ENCODE measurements at places on chromosomes 7 and 10.

GRCh38 chr7:47992446-47992845 is 13.0 kb upstream of the HUS1 start:
- no peak for DNase-seq

GRCh38 chr7:42714356-42714755 is 197.5 kb downstream of the C7orf25 start:
- no peak for DNase-seq

DNA sequence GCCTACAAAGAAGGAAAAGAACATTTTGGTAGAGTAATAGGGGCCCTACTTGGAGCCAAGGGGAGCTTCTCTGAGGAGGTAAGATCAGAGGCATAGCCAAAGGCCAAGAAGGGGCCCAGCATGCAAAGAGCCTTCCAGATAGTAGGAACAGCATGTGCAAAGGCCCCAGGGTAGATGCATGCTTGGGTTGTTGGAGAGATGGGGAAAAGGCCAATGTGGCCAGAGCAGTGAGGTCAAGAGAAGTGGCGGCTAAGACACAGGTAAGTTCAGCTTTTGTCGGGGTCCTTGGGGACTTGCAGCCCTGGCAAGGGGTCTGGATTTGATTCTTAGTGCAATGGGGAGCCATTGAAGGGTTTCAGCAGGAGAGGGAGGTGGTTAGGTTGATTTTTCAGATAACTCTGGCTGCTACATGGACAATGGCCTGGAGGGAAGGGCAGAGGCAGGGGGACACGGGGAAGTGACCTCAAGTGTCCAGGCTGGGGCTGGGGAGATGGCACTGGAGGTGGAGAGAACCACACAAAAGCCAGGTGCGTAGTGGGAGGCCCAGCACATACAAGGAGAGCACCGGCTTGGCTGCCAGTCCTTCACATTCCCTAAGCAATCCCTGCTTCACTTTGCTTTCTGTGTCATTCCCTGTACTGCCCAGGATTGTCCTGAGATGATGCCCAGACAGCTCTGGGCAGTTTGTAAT is 16.5 kb downstream of the GRID1 start:
- no peak for DNase-seq

- no peak for DNase-seq
Observed at GRCh38 chr7:127759945-127760421, 108.0 kb downstream of the SND1 start.

- no peak for DNase-seq
Observed at GRCh38 chr10:104441329-104442000, 87.8 kb downstream of the CFAP58 start.

DNA sequence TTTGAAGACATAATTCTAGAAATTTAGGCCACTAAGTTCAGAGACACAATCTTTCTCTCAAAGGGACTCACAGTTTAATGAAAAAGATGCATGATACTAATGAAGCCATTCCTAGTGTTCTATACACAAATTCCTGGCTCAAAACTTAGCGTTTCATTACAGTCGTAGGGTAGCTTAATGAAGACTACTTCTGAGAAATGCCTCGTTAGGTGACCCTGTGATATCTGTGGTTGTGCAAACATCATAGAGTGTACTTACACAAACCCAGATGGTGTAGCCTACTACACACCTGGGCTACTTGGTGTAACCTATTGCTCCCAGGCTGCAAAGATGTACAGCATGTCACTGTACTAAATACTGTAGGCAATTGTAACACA is 488 bp upstream of the CHCHD3 start:
- DNase-seq: no peak

- no peak for DNase-seq
Observed at GRCh38 chr10:96118604-96119450, 11.3 kb upstream of the ZNF518A start.

DNA sequence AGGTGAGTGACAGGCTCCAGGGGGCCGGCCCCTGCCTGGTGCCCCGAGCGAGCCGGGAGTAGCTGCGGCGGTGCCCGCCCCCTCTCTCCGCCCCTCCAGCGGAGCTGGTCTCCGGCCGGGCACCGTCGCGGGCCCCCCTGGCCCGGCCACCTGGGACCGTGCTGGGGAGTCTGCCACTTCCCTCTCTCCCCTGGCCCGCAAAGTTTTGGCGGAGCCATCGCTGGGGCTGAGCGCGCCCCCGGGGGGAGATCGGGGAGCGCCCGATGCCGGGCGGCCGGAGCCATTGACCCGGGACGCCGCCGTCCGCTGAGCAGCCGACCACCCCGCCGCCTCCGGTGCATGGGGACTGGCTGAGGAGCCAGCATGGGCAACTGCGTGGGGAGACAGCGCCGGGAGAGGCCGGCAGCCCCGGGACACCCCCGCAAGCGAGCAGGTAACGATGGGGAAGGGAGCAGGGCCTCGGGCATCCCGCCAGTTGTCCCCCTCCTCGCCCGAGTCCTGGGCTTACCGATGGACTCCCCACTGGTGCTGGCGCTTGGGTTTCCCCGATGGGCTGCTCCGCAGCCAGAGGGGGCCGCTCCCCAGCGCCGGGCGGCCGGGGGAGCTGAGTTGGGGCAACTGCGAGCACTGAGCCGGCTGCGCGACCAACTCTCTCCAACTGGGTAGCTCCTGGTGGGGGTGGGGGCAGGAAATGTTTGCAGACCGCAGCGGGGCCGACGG is at the start of gene UBTD1:
Gene UBTD1 (plus strand): TSS at position 84 of the 720 bp plus-strand sequence. CDS start 280 bp downstream, at position 364.
- no peak for DNase-seq

DNA sequence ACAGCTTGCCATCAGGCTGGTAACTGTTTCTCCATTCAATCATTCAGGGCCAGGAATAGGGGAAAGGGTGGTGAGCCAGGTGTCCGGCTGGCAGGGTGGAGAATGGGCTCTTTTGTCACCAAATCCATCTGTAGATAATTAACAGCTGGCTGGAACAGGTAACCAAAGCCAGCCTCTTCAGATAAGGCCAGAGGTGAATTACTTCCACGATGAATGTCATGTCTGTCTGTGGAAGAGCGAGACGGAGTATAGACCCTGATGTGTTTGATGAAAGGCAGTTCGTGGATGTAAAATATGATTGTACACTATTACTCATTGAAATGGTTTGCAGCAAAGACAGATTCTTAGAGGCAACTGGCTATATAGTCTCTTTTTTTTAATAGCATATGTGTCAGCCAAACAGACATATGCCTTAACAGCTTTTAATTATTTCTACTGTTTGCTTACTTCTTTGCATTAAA is 149.8 kb downstream of the KLF6 start:
- DNase-seq: no peak

- no peak for DNase-seq
Observed at GRCh38 chr7:24847754-24848153, 90.5 kb upstream of the GSDME start.

- peak; percentile 46 for DNase-seq
Observed at GRCh38 chr10:59709395-59710125, at the start of gene SLC16A9. Gene SLC16A9 (minus strand): TSS chr10:59709850. CDS start chr10:59684291, 25,559 bp downstream.

- DNase-seq: no peak
Observed at GRCh38 chr7:1592299-1592871, 22.6 kb upstream of the PSMG3 start.

DNA sequence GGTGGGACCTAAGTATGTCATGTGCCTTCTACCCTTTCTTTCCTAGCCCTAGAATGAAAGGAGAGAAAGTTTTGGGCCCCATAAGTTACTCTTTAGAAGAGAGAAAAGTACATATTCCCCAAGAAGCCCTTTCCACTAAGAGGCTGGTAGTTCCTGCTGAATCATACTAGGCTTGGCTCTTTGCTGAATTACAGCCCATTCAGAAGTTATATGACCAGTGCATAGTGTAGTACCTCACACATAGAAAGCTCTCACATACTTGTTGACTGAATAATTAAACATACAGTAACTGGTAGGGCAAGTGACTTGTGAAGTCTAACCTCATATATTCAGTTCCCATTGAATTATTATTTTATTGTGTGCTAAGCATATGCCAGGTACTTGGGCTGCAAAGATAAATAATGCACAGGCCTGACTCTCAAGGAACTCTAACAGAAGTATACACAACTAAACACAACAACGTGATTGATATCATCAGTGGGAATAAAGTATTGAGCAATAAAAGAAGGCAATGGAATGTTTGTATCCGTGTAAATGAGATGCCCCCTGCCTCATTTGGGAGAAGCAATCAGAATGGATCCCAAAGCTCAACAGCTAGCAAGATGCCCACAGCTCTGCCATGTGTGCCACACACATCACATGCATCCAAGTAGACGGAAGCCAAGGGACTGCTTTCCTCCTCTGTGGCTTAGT is 38.9 kb upstream of the UBN2 start:
- no peak for DNase-seq

- DNase-seq: no peak
Observed at GRCh38 chr10:69769395-69769992, 32.2 kb upstream of the COL13A1 start.

DNA sequence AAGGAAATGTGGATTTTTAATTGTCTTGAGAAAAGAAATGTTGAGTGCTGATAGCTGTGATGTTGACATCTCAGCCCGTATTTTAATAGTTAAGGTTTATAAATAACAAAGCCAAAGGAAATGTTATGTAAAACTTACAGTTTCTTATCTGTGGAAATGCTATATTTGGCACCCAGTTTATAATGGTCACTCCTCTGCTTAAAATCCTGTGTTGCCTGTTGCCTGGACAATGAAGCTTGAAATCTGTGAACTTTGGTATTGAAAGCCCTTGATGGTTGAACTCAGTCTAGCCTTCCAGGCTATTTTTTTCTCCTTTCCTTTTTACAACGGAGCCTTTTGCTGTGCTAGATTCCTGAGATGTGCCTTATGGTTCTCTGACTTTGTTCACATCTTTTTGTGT is 46.5 kb downstream of the MCU start:
- no peak for DNase-seq

- no peak for DNase-seq
Observed at GRCh38 chr10:21858455-21858854, 145.1 kb downstream of the DNAJC1 start.

DNA sequence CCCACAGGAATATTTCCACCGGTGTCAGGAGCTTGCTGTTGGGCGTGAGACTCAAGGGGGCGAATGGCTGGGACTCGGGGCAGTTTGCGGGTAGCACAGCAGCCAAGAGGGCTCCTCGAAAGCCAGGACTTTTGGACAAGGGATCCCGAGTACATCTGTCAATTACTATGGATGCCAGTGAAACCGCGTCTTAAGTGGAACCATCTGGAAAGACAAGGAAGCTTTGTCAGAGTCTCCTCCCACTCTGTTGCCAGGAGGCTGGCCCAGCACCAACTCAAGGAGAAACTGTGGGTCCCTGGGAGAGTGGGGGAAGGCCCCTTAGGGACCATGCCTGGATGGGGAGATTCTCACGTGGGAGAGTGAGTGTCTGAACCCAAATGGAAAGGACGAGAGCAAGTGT is 57.1 kb downstream of the C10orf143 start:
- DNase-seq: no peak

GRCh38 chr7:92205987-92206386 is 27.0 kb upstream of the LRRD1 start:
- no peak for DNase-seq

GRCh38 chr10:87546971-87547413 is 42.3 kb downstream of the MINPP1 start:
- no peak for DNase-seq

DNA sequence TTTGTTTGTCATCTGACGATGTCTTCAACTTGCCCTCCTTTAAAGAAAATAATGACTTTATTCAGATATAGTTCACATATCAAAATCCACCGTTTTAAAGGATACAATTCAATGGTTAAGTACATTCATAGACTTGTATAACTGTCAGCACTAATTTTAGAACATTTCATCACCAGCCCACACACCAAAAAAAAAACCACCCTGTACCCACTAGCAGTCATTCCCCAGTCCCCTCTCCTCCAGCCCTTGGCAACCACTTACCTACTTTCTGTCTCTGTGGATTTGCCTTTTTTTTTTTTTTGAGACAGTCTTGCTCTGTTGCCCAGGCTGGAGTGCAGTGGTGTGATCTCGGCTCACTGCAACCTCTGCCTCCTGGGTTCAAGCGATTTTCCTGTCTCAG is 5.3 kb upstream of the HILPDA start:
- DNase-seq: no peak

DNA sequence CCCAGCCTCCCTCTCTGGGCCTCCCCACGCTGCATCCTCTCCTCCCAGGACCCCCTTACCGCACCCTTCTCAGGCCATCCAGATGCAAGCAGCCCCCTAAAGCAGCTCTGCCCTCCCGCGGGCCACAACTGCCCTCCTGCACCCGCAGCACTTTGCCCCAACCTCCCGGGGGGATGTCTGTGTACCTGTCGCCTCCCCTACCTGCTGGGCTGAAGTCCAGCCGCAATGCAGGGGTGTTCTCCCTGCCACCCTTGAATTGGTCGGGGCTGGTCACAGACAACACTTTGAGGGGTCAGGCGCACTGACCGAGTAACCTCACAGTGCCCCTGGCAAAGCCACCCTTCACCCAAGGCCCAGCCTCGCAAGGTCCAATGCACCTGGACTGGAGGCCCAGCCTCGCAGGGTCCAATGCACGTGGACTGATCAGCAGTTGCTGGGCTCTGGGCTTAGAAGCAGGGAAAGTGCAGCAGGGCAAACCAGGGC is 8.3 kb upstream of the CALML5 start:
- DNase-seq: no peak
